SK-N-SH treated with all-trans-retinoic acid at 6 μM for 48 hours (cell line): ENCODE measurements at places on chromosomes 3 and 15.
A peak's percentile ranks its signal among the peaks of the same experiment; 100 is the strongest.

DNA sequence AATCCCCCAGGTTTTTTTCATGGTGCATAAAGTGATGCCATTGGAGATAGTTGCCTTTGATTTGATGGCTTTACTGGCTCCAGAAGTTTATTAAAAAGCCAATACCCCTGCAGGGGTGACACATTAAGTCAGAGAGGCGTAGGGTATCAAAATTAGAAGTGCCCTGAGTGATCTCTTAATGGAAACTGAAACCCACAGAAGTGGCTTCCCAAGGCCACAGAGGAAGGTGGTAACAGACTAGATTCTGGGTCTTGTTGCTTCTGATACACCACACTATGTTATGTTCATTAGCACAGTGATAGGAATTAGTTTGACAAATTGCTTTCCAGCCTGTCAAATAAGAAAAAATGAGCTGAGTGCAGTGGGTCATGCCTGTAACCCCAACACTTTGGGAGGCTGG is 112.3 kb downstream of the IQCH start:
- ATAC-seq = no peak

DNA sequence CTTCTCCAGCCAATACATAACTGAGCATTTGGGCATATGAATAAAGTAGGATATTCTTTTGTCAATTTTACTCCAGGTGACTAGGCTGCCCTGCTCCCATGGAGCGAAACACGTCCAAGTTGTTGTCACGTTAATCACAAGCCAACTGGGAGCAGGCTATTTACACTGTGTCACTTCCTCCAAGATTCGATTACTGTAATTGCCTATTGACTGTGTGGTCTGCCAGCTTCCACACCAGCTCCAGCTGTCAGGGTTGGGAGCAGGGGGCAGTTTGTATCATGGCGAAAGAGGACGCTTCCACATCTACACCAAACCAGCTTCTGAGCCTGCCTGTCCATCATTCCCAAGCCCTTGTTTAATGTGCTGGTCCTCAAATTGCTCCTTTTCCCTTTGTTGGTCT is 89.2 kb upstream of the RORA start:
- ATAC-seq = no peak

GRCh38 chr3:41933154-41933676 is 28.7 kb downstream of the ULK4 start:
- ATAC-seq = no peak

- no peak for ATAC-seq
Measured at GRCh38 chr3:40745381-40746106, 220.8 kb downstream of the ZNF621 start.

GRCh38 chr15:67758619-67759300 is 66.5 kb upstream of the SKOR1 start:
- no peak for ATAC-seq

DNA sequence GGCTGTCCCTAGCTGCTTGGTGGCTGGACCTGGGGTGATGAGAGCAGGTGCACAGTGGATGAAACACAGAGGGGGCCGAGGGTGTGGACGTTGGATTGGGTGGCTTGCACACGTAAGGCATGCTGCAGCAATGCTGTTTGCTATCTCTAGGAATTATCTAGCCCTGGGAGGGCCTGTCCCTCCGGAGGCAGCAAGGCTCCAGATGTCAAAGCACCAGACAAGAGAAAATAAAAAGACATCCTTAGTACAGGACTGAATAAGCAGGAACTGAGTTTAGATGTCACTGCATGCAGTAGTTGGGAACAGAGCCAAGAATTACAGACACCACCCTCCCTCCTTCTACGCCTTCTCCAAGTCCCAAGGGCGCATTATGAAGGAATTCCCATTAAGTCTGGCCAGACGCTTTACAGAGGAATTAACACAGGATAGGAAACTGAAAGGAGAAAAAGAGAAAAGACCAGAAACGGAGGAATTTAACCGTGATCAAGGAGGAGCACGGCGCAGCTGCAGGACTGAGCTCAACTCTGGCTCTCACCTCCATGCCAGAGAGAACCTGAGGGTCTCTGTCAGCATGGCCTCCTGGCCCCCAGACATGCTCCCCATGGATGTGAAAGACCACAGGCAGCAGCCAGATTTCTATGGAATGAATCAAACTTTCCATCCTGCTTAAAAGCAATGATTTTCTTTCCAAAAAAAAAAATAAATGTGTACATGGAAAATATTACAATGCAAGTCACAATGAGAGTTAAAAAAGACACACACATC is 13.8 kb downstream of the ATP10A start:
- ATAC-seq = no peak

DNA sequence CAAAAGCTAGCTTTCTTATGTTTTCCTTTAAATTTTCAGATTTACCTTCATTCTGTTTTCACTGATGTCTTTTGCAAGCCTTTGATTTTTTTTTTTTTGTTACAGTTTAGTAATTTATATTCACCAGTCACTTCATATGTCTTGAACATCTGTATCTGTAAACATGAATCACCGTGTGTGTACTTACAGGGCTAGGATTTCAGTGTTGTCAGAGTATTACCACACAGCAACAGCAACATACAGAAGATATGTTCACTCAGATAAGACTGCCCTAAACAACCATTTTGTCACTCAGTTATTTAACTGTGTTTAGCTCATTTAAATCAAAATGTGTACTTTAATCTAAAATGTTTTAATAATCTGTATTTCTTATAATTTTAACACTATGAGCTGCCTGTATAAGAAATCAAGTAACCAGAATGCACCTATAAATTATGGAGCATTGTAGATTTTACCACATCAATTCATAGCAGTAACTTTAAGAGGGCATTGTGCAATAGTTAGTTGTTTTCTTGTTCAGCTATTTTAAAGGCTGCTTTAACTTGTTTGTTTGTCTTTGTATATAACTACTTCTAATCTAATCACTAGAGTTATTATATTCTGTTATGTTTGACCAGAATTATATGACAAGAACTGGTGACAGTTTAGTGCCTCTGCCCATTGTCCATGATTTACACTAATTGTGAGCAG is 50.4 kb downstream of the GHSR start:
- ATAC-seq = no peak

- ATAC-seq = peak; percentile 53; the same call in 2 of the 3 replicates
Measured at GRCh38 chr3:71201939-71202338, 381.6 kb downstream of the FOXP1 start.

GRCh38 chr15:85598718-85599398 is 195.9 kb downstream of the KLHL25 start:
- peak; percentile 39; the same call in 2 of the 3 replicates for ATAC-seq

- ATAC-seq = no peak
Measured at GRCh38 chr3:124084022-124084881, 92.3 kb upstream of the ROPN1 start.

DNA sequence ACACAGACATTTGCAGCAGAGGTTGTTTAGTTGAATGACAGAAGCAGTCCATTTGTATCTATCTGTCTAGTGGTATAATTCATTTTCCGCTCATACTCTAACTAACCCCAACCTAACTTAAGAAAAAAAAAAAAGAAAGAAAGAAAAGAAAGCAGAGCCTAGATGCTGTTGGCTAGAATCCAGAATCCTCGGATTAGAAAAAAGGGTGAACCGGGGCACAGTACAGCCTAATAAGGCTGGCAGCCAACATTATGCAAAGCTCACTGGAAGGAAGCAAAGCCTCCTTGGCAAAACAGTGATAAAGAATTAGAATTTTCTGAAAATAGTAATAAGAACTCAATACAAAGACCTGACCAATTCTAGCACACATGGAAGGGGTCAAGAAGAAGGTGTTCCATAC is 640.8 kb downstream of the TUSC7 start:
- ATAC-seq = no peak

- no peak for ATAC-seq
Measured at GRCh38 chr3:17939157-17939556, 196.7 kb upstream of the TBC1D5 start.

DNA sequence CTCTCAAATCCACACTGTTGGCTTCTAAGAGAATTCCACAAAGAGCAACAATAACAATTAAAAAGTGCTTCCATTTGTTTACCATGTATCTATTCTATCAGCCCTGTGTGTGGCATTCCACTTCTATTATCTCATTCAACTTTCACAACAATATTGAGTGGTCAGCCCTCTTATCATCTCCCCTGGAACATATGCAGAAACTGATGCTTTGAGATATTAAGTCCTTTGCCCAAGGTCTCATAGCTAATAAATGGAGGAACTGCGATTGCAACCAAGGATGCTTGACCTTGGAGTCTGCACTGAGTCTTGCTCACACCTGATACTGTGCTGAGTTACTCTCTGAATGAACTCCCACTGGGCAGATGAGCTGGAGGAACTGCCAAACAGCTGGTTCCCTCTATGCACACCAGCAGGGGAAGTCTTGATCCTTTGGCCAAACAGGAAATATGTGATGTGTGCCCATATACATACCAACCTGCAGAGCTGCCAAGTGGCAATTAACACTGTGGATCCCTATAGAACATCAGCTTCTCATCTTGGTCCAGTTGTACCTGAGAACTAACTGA is 144.7 kb upstream of the WNT5A start:
- ATAC-seq = no peak

DNA sequence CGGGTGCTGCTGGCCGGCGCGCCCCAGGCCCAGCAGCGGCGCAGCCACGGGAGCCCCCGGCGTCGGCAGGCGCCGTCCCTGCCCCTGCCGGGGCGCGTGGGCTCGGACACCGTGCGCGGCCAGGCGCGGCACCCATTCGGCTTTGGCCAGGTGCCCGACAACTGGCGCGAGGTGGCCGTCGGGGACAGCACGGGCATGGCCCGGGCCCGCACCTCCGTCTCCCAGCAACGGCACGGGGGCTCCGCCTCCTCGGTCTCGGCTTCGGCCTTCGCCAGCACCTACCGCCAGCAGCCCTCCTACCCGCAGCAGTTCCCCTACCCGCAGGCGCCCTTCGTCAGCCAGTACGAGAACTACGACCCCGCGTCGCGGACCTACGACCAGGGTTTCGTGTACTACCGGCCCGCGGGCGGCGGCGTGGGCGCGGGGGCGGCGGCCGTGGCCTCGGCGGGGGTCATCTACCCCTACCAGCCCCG is 777 bp downstream of the LOXL1 start:
- no peak for ATAC-seq
